ENCODE measurements at places on chromosomes 4 and X.

- DNase-seq: peak; percentile 9
These were observed 603.7 kb downstream of the GRXCR1 start for GRCh38 chr4:43496188-43496587.

DNA sequence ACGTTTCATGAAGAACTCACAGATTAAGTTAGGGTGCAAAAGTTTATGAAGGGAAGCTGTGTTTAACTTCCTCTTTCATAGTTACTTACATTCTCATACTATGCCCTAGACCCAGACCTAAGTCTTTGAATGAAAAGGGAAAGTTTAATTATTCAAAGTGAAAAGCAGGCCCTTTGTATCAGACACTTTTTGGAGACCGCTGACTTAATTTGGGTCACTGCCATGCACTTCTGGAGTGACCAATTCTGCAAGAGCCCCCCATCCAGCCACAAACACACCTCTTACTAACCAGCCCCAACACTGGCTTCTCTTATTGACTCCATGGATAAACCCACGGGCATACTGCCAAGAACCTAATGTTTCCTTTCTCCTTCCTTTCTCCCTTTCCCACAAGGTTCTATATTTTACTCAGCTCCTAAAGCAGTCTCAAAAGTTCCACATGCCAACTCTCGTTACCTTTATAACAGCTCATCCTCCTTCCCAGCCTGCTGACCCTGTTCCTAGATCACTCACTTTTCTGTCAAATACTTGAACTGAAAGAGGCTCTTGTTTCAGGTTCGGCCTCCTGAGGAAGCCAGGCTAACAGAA lies 34.5 kb downstream of the ABCE1 start:
- DNase-seq: peak; percentile 10

- DNase-seq: no peak
These were observed 29.0 kb upstream of the TLR2 start for GRCh38 chr4:153655002-153655541.

- no peak for DNase-seq
These were observed 234.1 kb upstream of the GIMD1 start for GRCh38 chr4:106602711-106603110.

DNA sequence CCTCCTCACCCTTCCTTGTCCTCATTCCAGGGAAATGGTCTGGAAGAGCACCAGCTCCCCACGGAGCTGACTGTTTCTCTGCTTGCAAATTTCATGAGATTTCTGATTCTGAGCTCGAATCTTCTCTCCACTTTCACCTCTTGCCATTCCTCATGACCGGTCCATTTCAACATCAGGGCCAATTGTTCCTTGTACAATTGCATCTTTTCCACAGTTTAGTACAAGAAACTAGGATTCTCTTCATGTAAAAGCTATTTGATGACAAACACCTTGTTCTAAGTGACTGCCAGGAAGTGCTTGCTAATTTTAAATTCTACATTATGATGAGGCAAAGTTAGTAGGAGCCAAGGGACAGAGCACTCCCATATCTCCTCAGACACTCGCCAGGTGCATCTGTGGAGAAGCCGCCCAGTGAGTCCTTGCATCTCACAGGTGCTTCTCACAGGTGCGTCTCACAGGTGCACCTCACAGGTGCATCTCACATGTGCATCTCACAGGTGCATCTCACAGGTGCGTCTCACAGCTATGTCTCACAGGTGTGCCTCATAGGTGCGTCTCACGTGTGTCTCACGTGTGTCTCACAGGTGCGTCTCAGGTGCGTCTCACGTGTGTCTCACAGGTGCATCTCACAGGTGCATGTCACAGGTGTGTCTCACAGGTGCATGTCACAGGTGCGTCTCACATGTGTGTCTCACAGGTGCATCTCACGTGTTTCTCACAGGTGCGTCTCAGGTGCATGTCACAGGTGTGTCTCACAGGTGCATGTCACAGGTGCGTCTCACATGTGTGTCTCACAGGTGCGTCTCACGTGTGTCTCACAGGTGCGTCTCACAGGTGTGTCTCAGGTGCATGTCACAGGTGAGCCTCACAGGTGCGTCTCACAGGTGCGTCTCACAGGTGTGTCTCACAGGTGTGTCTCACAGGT lies 3.0 kb upstream of the PDE6B start:
- peak; percentile 24 for DNase-seq

- peak; percentile 63 for DNase-seq
These were observed 68.0 kb downstream of the NOCT start for GRCh38 chr4:139083607-139083955.

DNA sequence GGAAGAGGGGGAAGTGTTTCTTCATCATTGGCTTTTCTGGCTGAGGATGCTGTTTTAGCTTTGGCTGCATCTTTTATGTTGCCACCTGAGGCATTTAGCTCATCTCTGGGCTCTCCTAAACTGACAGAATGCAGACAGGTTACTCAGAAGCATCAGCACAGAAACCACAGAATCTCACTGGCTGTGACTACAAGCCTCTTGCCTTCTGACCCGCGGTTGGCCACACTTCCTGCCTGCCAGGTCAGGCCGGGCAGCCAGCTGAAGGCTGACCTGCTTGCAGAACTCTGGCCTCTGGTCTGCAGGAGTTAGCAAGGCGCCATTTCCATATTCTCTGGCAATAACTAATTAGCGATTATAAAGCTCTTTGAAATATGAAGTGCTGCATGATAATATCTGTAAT lies 366.5 kb downstream of the MID1IP1 start:
- peak; percentile 54 for DNase-seq

GRCh38 chr4:70815370-70815769 lies 24.3 kb downstream of the GRSF1 start:
- no peak for DNase-seq

GRCh38 chr4:94927696-94928095 lies 169.9 kb downstream of the BMPR1B start:
- DNase-seq: no peak

DNA sequence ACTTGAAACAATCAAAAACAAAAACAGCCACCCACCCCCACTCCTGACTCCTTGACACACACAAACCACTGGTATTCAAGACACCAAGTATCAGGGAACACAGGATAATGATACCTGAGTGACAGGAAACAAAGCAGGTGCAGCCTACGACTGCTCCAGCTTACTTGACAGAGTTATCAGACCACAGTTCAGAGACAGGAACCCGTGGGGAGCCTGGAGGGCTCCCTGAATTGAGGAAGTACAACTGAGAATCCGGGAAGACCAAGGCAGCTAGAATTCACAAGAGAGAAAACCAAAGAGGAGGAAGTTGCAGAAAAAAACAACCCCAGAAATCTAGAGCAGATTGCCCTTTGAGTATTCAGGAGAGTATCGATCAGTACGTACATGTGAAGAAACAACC lies 20.5 kb downstream of the COMMD8 start:
- no peak for DNase-seq

- peak; percentile 28 for DNase-seq
These were observed 56.3 kb upstream of the DCTD start for GRCh38 chr4:182973511-182973911.

DNA sequence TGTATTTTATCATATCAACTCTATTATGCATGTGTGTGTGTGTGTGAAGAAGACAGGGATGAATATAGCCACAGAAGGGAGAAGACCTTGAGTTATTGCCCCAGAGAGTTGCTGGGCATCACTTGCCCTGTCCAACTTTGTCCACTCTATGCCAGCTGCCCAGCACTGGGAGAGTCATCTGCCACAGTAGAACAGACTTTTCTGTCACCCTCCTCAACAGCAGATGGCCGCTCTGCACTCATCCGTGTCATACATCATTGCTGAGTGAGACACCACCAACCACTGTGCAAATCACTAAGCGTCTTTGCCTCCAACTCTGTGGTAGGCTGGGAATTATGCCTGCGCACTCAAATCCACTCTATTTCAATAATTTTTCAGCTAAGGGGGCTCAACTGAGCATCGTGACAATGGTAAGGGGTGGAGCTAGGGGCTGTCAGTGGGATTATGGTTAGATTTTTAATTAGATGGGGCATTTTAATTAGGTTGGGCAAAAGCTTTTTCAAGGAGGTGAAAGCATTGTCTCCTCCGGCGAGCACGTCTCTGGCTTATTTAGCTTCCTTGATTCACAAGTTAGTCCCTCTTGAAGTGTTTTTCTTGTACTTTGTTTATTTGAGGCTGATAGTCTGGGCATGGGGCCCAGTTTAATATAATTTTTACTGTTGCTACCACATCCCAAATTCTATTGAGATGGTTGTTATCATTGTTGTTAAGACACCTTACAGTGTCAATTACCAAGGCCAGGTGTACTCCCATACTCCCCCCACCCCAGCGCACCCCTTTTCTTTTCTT lies 100.1 kb upstream of the KLF3 start:
- no peak for DNase-seq

DNA sequence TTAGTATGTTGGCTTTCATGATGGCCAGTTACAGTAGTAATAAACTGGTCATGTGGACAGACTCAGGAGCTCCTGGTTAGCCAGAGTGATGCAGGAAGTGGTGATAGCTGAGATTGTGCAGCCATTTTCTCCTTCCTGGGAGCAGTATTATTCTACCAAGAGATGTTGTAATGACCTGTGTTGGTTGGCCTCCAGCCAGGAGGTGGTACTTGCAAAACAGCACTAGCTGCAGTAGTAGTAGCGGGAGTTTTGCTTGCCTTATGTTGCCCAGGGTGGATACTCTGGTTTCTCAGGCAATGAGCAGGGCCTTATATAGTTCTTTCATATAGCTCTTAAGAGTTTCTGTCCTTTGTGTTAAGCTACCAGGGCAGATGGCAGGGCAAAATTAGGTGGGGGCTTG lies 998.8 kb downstream of the GLUD2 start:
- peak; percentile 13 for DNase-seq

GRCh38 chr4:178595500-178596138 lies 1153.4 kb upstream of the AGA start:
- no peak for DNase-seq
